Fibroblast of skin of left quadriceps (primary cell): ENCODE measurements at places on chromosomes 2 and 18.

DNA sequence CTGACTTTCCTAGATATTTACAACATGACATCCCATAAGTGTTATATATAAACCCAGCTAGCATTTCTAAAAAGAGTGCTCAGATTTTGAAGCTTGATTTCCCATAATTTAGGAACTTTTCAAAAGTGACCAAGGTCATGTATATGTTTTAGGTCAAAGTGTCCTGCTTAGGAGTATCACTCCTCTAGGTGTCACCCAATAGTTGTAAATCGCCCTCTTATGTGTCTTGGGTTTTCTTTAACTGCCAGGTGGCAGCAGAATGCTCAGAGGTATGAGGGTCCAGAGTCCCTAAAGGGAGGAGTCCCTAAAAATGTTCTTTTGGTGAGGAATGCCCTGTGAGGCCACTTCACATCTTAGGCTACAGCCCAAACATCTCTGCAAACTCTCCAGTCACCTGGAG is 358.3 kb downstream of the CELF4 start:
- DNase-seq = no peak

DNA sequence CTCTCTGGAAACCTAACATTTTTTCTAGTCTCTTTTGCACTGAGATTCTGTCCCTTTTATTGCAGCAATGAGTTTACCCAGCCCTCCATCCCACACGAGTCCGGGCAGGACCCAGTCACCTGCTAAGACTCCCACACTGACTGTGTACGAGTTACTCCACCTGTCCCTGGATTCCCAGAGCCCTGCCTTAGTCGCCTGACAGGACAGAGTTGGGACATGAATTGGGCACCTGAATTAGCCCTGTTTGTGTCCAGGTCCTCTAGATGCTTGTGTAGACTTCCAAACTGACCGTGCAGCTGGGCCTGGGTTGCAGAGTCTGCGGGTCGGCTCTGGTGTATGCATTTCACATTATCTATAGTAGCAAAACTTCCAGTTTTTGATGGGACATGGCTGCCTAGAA is 238.7 kb downstream of the VAPA start:
- DNase-seq = no peak

DNA sequence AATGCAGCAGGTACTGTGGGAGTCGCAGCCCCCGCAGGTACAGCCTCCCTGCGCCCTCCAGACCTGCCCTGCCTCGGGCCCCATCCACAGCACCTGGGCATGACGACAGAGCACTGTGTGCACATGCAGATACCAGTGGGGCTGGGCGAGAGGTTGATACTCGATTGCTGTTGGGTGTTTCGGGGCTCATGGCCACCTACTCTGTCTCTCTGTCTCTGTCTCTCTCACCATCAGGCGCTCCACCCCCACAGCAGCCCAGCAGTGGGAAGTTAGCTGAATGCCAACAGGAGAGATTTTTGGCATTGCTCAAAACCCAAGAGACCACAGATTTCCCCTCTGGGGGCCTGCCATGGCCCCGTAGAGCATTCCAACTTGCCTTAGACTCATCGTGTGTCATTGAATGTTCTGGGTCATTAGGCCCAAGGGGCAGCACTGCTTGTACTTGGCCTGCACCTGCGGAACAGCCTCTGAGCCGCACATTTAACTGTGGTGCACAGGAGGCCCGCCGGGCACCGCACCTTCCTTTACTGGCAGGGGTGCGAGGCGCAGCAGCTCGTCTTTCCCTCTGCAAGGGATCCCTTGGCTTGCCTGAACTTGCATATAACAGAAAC is 18.8 kb downstream of the KCNIP3 start:
- peak; percentile 51 for DNase-seq

GRCh38 chr2:190603374-190603773 is 45.5 kb upstream of the NAB1 start:
- no peak for DNase-seq

DNA sequence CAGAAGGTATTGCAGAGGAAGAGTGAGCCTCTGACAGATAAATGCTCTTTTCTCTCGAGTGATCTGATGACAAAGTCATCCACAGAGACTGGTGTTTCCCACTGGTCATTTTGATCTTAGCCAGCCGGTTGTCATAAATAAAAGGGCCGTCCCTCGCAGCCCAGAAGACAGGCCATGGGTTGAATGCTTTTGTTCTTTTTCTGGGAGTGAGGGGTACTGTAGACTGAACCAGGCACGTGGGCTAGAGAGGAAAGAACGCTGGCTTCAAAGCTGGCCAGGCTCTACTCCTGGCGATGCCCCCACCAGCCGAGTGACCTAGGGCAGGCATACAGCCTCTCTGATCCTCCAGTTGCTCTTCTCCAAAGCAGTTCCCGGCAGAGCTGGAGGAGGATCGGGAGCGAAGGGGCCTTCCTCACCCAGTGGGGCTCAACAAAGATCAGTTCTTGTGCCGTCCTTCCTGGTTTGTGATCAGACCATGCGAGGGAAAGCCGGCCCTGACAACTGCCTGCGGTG is 193.5 kb downstream of the INHBB start:
- DNase-seq = no peak

GRCh38 chr18:62758591-62758990 is 43.2 kb downstream of the PHLPP1 start:
- no peak for DNase-seq

- no peak for DNase-seq
These were observed 28.5 kb upstream of the C18orf32 start for GRCh38 chr18:49515516-49515915.

DNA sequence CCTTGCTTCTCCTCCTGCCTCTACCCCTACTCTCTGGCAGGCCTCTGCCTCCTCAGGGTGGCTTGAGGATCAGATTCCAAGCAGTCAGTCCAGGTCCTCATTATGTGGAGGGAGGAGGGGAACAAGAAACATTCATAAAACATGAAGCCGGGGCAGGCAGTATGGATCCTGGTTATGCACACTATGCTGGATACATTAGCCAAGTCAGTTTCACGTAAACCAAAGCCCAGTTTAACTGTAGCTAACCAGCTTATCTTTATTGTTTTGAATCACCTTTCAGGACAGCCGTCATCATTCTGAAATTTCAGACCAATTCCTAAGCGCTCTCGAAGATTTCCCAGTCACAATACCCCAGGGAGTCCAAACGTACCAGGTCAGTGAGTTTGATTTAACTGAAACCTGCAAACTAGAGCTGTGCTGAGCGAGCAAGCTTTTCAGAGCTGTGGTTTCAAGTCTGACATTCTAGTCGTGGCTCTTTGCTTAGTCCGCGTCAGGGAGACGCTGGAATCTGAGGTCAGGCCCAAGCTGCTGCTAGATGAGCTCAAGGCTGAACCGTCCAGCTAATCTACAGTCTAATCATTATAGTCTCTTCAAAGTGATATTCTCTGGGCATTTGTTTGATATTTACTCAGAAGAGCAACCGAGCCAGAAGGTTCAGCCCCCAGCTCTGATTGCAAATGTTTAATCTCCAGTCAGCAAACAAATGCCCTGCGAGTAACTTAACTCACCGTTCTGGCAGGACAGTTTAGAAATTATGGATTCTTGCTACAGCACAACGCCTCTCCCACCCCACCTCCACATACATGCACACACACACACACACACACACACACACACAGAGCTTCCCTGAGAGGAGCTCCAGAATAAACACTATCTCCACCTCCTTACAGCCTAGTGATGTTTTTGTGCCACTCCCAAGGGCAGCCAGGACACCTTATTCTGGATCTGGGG is 63.8 kb upstream of the BZW1 start:
- DNase-seq = peak; percentile 72

DNA sequence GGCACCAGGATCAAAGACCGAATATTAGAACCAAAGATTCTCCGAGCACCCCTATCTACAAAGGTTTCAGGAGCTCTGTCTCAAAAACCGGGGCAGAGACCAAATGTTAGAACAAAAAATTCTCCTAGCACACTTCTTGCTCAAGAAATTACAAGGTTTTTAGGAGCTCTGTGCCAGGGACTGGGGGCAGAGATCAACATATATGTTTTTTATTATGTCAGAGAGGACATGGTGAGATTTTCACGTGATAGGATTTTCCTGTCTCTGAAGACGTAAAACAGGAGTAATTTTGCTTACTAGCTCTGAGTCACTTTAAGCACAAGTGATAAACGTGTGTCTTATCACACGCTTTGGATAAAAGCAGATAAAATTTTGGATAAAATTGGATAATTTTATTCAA is 34.8 kb upstream of the ODC1 start:
- no peak for DNase-seq

GRCh38 chr18:31677592-31677991 is 6.8 kb downstream of the B4GALT6 start:
- DNase-seq = no peak

- DNase-seq = no peak
These were observed at the start of gene C1QL2 for GRCh38 chr2:119158563-119159347. TSS of gene C1QL2 (minus strand) at chr2:119158751. CDS start at chr2:119158269, 482 bp downstream.

DNA sequence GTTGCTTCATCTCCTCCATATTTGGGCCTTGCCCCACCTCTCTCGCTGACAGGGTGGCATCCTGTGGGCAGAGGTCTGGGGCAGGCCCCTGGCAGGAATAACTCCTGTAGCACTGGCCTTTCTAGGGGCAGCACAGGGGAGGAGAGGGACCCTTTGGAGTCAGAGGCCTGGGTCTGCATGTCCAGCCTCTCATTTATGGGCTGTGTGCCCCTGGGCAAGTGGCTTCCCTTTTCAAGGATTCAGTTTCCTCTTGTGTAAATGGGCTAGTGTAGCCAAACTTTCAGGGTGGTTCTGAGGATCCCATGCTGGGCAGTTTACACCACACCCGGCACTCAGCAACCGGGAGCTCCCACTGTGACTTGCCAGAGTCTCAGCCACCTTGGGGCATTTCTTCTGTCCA is 23.4 kb downstream of the ADRA2B start:
- DNase-seq = no peak

GRCh38 chr2:235588750-235589149 is 94.9 kb downstream of the AGAP1 start:
- DNase-seq = no peak

- DNase-seq = no peak
These were observed 24.5 kb upstream of the LPIN2 start for GRCh38 chr18:3037423-3037915.

DNA sequence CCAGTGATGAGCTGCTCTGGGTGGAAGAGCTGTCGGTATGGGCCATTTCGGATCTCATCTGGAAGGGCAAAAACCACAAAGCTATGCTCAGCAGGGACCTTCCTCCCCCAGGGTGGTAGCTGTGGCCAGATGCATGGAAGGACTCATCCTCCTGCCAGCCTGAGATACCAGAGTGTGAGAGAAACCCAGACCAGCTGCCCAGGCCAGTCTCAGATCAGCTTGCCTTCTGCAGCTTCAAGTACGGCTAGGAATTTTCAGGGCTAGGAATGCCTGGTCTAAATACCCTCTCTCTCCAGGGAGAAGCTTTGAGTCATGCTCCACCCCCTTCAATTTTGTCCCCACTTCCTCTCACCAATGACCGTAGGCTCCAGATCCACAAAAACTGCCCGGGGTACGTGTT is 1.4 kb upstream of the TUBA4B start:
- DNase-seq = no peak

GRCh38 chr2:196372811-196373664 is 201.7 kb upstream of the STK17B start:
- no peak for DNase-seq

- no peak for DNase-seq
These were observed 503.2 kb downstream of the PIK3C3 start for GRCh38 chr18:42458226-42458625.

DNA sequence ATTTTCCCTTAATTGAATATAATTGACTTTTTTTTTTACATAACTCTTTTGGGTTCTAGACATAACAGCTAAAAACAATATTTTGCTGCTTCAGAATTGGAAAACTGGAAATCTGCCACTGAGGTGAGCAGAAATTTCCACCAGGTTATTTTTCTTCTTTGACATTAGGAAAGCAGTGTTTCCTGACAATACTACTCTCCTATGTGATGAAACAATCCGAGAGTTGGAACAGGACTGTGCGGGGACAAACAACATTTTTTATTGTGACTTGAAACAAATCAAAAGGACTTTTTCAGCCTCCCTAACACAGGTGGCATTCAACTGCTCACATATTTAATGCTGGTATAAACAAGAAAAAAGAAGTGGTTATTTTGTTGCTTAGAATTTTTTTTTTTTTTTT is 237.2 kb downstream of the RNF152 start:
- no peak for DNase-seq

DNA sequence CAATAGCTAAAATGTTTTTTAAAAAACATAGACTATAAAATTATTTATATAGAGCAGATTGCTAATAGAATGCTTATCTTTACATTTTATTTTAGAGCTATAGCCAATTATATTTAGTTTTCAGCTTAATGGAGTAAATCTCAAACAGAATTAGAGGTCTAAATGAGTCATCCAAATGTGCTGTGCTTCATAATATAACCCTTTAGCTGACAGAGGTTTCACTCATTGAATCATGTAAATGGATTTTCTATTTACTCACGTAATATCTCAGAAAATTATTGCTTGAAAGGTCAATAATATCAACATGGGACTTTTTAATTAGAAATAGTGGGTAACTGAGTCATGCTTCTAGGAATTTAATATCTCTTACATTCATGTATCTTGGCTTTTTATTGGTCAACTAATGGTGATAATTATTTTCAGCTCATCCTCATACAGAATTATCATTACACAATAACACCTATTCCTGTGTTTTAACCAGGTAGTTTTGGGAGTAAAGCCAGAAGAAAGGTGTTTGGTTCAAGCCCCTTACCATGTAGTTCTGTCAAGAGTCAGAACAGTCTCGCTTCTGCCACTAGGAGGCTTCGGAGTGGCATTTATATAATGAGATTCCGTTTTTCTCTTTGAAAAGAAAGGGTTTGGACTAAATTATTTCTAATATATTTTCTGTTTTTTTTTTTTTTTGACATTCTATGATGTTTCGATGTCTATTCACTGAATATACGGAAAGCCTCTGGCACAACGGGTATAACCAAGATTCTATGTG is 217.6 kb downstream of the CDH7 start:
- no peak for DNase-seq

DNA sequence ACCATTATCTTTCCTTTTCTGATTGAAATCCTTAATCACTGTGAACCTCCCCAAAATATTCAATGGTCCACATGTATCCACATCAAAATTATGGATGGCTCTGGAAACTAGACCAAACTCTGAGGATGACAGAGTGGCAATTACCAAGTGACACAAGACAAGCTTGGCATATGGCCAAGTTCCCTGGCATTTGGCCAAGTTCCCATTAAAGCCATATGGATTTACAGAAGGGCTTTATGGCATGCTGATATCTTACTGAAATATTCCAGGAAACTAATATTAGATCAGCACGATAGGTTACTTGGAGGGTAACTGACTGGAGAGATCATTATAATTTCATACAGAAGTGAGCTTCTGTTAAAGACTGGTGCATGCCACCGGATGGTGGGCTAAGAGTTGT is 21.9 kb upstream of the CERS6 start:
- DNase-seq = no peak

DNA sequence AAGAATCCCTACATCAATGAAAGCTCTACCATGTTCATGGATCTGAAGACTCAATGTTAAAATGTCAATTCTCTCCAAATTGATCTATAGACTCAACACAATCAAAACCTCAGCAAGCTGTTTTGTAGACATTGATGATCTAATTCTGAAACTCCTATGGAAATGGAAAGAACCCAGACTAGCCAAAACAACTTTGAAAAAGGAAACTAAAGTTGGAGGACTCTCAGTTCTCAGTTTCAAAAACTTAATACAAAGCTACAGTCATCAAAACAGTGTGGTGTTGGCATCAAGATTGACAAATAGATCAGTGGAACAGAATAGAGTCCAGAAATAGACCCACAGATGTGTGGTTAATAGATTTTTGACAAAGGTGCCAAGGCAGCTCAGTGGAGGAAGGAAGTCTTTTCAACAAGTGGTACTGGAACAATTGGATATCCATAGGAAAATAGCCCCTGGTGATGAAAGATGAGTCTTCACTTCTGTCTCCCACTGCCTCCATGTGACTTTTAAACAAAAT is 30.4 kb downstream of the LBH start:
- no peak for DNase-seq
